Stimulated activated naive B cell treated with anti-CD40 and anti-IgM and Interleukin-4, amounts not matched to agents 10 μg/mL and 1 μg/mL and 100 μg/mL, for 72 hours (primary cell): ENCODE measurements at places on chromosomes 5 and 9.

GRCh38 chr5:102115736-102116135, 180.3 kb downstream of the SLCO4C1 start:
- no peak for DNase-seq

GRCh38 chr5:96256795-96257470, 176.1 kb downstream of the PCSK1 start:
- no peak for DNase-seq

- DNase-seq, result peak; percentile 50
Observed at GRCh38 chr5:32446630-32447029, 2.1 kb upstream of the ZFR start.

GRCh38 chr5:115289104-115289503, 7.3 kb downstream of the CCDC112 start:
- DNase-seq, result no peak

- no peak for DNase-seq
Observed at GRCh38 chr9:71647094-71647591, 121.2 kb downstream of the CEMIP2 start.

GRCh38 chr5:76527685-76528161, 95.5 kb downstream of the F2RL2 start:
- no peak for DNase-seq

- DNase-seq, result no peak
Observed at GRCh38 chr5:3466392-3466791, 129.2 kb upstream of the IRX1 start.

DNA sequence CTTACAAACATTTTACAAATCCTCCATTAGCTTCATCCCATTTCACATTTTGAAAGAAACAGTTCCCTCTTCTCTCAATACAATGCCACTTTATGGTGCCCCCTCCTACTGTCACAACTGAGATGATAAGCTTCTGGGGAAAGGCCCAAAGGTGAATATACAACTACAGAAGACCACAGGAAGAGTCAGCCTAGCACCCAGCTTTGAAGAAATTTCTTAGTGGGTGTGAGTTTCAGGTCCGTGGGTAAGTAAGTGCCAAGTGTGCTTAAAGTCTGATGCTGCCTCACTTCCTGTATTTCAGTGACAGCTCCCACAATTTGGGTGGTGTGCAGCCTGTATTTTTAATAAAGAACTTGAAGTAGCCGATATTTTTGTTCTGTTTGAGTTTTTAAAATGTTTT, 68.1 kb downstream of the ARHGEF28 start:
- peak; percentile 2 for DNase-seq

GRCh38 chr5:158857371-158857770, 242.3 kb downstream of the EBF1 start:
- DNase-seq, result no peak
